ENCODE measurements at places on chromosomes 2 and 18. TPM values are rescaled to one million over a fixed set of nuclear protein-coding genes. Genes with fewer than 3 reads are reported as not detected.

GRCh38 chr2:151410485-151410834 is 758 bp downstream of the RIF1 start:
- peak; percentile 35 for DNase-seq

DNA sequence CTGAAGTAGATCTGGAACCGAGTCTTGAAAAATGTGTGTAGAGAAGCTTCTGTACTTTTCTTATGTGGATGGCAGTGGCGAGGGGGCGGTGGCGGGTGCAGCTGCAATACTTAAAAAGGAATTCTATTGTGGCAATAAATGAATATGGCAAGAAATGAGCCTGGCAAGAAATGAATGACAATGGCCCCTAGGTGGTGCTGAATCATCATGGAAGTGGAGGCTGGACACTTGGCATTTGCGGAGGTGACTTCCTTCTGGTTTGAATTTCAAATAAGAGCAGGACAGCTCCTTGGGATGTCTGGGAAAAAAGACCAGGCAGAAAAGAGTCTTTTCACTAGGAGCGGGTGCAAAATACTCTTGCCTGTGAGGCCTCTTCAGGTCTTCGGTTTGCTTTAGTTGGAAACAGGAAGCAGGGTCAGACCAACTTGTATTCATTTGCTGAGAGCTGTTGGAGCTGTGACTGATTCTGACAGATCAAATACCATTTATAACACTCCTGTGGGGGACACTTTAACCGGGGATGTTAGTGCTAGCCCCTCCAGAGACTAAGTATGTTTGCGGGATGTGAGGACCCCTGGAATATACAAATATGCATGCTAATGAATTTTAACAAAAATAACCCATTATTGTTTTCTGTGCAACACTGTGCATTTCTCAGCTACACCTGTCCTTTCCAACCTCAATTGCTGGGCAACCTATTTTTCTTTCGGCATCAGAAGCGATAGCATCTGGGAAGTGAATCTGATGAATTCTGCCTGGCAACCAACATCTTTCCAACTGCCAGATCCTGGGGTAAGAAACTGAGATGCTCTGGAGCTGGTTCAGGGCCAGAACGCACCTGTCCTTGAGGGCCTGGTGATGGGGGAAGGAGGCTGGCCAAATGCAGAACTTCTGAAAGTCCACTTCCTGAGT is 35.4 kb downstream of the FASTKD2 start:
- peak; percentile 73 for DNase-seq

RAB1A gene
- total RNA-seq, result 87.6 TPM

GRCh38 chr2:74079522-74080341 is 68.0 kb downstream of the BOLA3 start:
- DNase-seq, result no peak

DNA sequence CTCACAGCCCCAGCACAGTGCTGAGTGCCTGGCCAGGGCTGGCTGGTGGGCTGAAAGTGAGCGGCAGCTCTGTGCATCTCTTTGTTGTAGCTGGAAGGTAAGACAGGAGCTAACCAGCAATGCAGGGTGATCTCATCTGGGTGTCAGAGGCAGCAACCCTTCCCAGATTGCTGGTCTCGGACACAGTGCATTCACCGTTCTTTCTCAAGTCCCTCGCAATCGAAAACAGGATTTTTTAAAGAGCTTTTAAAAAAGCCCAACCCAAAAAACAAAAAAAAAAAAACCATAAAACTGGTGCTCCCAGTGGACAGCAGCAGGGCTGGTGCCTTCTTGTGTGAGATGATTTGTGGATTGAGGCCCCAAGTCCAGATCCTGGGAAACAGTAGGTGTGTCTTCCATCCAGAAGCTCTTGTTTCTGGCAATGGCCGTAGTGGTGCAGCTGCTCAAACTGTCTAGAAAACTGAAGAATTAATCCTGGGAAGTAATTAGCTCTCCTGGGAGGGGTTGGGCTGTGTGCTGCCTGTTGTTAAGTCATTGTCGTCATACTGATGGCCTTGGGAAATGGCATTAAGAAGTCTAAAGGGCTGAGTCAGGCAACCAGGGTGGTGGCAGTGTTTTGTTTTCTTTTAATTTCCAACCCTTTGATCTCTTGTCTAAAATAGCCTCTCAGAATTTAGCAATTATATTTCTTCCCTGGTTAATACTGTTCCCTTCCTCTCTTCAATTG is 156.7 kb downstream of the KLHL29 start:
- DNase-seq, result no peak

POU3F3 gene
- total RNA-seq, result not detected

HAT1 gene
- total RNA-seq, result 76.0 TPM

AGXT gene
- not detected for total RNA-seq

DNA sequence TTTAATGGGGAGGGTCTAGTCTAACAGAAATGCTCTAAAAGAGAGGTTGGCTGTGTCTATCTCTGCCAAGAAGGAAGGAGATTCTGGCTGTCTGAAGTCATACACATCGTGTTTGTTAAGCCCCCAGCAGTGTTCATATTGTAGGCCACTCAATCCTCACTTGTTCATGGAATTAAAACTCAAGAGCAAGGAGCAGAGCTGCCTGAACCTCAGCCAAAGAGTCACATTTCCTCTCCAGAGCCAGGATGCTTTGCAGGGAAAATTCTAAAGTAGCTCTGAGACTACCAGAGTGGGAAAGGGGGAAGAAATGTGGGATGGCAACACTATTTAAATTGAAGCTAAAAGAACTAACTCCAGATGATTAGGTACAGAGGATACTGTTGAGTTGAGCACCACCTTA is 190.7 kb upstream of the CXCR4 start:
- DNase-seq, result no peak

DNA sequence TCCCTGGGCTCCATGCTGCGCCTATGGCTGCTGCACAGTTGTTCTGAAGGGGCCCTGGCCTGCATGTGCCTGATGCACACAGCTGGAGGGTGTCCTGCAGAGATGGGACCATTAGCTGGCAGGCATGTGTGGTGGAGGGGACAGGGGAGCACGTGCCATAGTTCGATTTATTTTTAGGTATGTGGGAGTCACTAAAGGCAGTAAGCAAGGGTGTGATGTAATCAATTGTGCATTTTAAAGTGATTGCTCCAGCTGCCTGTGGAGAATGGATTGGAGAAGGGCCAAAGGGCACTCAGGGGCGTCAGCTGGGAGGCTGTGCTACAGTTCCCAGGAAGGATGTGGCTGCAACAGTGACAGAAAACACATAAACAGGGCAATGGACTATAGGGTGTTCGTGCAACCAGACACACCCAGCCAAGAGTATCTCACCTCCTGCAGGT is 205.1 kb downstream of the ARL4C start:
- peak; percentile 98 for DNase-seq

KCNF1 gene
- total RNA-seq, result 0.07 TPM

ACVR1 gene
- 10.4 TPM for total RNA-seq

DNA sequence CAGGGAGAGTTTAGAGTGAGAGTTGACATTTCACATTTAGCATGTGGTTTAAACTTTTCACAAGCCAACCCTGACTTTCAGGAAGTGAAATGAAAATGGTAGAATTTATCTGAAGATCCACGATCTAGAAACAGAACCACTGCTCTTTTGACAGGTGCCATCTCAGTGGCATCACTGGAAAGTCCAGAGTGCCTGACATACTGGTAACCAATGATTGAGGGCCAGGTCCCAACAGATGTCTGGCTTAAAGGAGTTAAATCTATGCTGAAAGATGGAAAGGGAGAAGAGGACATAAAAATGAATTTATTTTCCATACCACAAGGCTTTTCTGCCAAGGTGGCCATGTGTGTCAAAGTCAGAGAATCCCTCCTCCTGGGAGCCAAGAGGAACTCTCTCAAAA is 2.7 kb downstream of the IL36G start:
- DNase-seq, result no peak

- DNase-seq, result no peak
These were observed 620.0 kb upstream of the SLC39A10 start for GRCh38 chr2:195037045-195037444.

- no peak for DNase-seq
These were observed 1608.3 kb upstream of the ZEB2 start for GRCh38 chr2:146128216-146128615.

DNA sequence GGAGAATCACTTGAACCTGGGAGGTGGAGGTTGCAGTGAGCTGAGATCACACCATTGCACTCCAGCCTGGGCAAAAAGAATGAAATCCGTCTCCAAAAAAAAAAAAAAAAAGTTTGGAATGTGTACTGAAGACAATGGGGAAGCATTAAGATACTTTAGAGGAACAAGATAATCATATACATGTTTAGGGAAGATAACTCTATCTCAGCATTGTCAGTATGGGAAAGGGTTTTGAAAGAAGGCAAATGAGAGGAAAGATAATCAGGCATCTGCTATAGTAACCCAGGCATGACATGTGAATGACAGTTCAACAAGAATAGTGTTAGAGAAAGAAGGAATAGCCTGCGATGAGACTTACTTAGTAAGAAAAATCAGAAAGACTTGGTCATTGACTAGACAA is 112.0 kb downstream of the ATAD2B start:
- no peak for DNase-seq

GRCh38 chr2:8103085-8103708 is 578.7 kb upstream of the ID2 start:
- DNase-seq, result no peak

DNA sequence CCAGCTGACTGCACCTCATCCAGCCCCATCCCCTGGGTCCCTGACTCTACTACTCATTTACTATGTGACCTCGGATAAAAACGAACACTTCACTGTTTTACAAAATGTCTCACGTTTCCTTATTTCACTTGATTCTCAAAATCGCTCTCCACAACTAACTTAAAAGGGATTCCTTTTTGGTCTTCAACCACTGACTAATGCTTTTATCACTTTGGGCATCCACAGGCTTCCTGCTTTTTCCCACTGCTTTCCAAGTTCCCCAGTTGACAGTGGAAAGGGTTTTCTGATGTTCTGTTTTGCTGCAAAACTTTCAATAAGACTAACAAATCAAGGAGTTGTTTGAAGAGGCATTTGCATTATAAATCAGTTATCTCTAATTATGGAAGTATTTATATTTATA is 24.1 kb downstream of the EIF2AK3 start:
- peak; percentile 61 for DNase-seq

GRCh38 chr2:207791579-207792243 is 22.0 kb upstream of the FZD5 start:
- no peak for DNase-seq

MOGAT1 gene
- not detected for total RNA-seq

DNA sequence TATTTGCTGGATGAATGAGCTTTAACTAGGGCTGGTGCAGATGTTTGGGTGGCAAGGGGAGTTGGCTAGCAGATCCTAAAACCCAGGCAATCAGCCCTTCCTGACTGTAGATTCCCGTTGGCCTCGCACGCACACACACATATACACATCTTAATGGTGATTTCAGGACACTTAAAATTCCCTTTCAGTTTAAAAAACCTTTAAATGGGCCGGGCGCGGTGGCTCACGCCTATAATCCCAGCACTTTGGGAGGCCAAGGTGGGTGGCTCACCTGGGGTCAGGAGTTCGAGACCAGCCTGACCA is 19.5 kb upstream of the MTCL1 start:
- DNase-seq, result no peak

CD8B2 gene
- not detected for total RNA-seq

GRCh38 chr2:86350751-86351150 is 13.3 kb upstream of the REEP1 start:
- DNase-seq, result peak; percentile 6

DNA sequence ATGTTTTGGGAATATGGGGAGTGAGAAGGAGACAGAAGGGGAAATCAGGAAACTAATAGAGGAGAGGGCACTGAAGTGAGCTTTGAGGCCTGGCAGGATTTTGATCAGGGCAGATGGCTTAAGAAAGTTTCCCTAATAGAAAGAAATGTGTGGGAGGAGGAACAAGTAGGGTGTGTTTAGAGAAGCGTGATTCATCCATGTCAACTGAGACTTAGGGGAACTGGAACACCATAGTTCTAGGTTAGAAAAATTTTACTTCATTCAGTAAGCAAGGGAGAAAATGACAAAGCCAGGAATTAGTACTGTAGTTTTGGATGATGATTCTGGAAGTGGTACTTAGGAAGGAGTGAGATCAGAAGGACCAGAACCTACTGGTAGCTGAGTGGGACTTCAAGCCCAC is 296.0 kb downstream of the PLCL1 start:
- peak; percentile 21 for DNase-seq

MBD2 gene
- 35.6 TPM for total RNA-seq

RAB27B gene
- total RNA-seq, result 27.8 TPM

CLEC4F gene
- not detected for total RNA-seq

GRCh38 chr18:44589693-44590355 is 90.9 kb upstream of the SETBP1 start:
- peak; percentile 89 for DNase-seq

DNA sequence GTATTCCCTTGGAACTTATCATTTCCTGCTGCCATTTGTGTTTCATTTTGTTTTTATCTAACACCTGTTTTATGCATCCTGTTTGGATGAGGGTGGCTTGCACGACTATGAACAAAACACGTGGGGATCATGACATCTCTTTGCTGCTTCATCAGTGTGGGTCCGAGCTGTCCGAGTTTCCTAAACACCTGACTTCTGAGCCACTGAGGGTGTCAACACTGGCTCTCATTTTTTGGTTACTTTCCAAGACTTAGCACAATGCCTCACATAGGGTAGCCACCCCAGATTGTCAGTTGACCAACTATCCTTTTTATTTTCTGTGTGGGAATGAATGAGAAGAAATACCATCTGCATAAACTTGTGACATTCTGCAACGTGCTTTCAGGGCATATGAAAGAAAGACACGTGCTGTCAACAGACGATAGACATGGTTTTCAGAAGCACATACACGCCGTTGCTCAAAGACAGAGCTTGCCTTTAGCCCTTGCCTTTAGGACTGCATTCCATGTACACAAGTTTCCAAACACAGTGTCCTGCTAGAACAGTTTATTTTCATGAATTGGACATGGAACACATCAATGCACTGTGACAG is 166.7 kb downstream of the MYT1L start:
- DNase-seq, result no peak

NAT8 gene
- total RNA-seq, result not detected

- no peak for DNase-seq
These were observed 127.4 kb downstream of the CHST9 start for GRCh38 chr18:27057519-27058234.

MC5R gene
- total RNA-seq, result not detected

DNA sequence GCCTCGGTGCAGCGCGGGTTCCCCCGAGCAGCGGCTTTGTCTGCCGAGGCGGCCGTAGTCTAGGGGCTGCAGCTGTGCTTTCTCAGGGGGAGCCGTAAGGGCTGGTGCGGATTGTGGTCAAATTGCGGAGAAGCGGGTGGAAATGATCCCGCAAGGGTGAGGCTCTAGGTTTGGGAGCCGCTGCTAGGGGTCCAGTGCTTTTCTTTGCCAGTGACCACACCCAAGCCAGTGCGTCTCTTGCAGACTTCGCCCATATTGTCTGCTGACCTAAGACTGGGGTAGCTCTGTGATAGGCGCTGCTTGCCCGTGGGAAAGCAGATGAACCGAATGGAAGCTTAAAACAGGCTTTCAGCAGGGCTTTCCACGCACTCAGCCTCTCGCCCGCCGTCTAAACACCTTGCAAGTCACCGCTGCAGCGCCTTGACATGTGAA is 2.1 kb downstream of the DPYSL5 start:
- DNase-seq, result no peak

DNA sequence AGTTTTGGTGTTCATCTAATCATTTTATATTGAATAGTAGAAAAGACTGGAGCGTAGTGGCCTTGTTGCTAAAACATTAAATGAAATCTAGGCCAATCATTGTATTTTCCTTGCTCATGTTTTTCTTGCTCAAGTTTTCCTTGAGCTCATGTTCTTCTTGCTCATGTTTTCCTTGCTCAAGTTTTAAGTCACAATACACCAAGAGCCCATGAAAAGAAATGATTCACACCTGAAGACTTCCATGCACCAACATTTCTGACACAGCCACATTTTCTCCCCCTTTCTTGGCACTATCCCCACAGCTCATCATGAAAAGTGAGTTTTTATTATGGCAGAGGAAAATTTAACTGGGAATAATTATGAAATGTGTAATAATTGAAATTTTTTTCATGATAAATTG is 92.0 kb downstream of the LRP1B start:
- DNase-seq, result no peak

IKZF2 gene
- 2.9 TPM for total RNA-seq

Measured in HT1080 (cell line).